ENCODE measurements at places on chromosomes 11 and 22. TPM values are rescaled to one million over a fixed set of nuclear protein-coding genes. Genes with fewer than 3 reads are reported as not detected.

RASGRP2 gene
- polyA plus RNA-seq = 0.49 TPM

C11orf52 gene
- 2.9 TPM for polyA plus RNA-seq

BDNF gene
- polyA plus RNA-seq = 0.35 TPM

DNA sequence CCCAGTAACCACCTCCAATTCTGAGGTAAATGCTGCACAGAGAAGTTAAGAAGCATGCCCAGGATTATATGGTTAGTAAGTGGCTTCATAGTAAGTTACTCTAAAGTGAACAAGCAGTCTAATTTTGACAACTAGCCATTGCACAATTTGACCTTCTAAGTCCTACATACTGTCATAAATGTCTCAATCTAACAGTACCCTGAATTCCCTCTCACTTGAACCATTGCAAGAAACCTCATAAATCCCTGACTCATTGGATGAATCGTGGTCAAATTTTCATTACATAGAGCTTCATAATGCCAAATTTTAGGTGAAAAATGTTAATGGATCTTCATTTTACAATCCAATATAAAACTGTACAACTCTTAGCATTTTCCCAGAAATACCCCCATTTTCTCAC lies 217.3 kb upstream of the GRIA4 start:
- no peak overlapping the region for H3K27ac ChIP-seq
- H3K36me3 ChIP-seq = no peaks in the 10 kb centered on the region
- no peaks in the 10 kb centered on the region for H3K4me1 ChIP-seq

DNA sequence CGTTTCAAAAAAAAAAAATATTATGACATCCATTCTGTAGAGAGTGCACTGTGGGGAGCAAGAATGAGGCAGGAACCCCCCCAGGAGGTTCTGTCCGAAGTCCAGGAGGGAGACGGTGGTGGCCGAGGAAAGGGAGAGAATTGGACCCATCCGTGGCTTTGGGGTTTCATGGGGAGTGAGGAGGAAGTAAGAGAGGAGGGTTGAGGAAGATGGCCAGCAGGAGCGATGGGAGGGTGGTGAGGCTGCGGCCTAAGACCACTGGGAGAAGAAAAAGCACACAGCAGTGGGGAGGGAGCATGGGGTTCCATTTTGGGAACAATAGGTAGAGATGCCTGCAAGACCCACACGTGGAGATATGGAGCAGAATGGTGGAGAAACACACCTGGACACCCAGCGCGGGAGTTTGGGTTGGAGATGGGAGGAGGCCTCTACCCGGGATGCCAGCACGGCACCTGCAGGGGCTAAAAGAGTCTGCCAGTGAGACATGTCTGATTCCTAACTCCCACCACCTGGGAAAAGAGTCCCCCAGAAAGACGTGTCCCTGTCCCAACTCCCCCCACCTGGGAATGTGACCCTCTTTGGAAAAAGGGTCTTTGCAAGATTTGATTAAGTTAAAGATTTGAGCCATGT lies 72.5 kb upstream of the SHANK2 start:
- H3K27me3 ChIP-seq = no peaks in the 10 kb centered on the region
- H3K4me1 ChIP-seq = no peaks in the 10 kb centered on the region
- no peaks in the 10 kb centered on the region for H3K36me3 ChIP-seq
- DNase-seq = no peak
- no peak overlapping the region for H3K4me3 ChIP-seq
- H3K27ac ChIP-seq = no peak overlapping the region

Measured in keratinocyte (primary cell).